Placental pericyte (primary cell): ENCODE measurements at places on chromosomes 7 and 10. TPM values are rescaled to one million over a fixed set of nuclear protein-coding genes. Genes with fewer than 3 reads are reported as not detected.

Gene BRI3
- total RNA-seq: 60.6 and 76.6 TPM in 2 replicates

Gene ZNF479
- not detected in 2 replicates for total RNA-seq

Gene TBX20
- total RNA-seq: 11.8 and 16.0 TPM in 2 replicates

Gene DYDC2
- not detected in 2 replicates for total RNA-seq

Gene KCNMA1
- 51.0 and 54.7 TPM in 2 replicates for total RNA-seq

Gene ACTL6B
- total RNA-seq: not detected in 2 replicates

Gene MOGAT3
- total RNA-seq: not detected in 2 replicates
